Endodermal cell (in vitro differentiated cells): ENCODE measurements at places on chromosomes 4 and X. TPM values are rescaled to one million over a fixed set of nuclear protein-coding genes. Genes with fewer than 3 reads are reported as not detected.

Gene IL13RA1
- 25.8 and 27.8 TPM in 2 replicates for total RNA-seq

Gene HSPA4L
- 6.2 to 19.8 TPM (median 6.2 TPM) in 3 replicates for total RNA-seq

Gene SASH3
- not detected in 2 replicates for total RNA-seq

Gene VEGFC
- total RNA-seq: 0.60 to 0.97 TPM (median 0.96 TPM) in 3 replicates

Gene NXF3
- 0.23 TPM in 1 of 2 replicates, not detected in the other for total RNA-seq

Gene MAGEA10
- total RNA-seq: not detected in 3 replicates

Gene MAPK10
- 45.1 to 52.6 TPM (median 46.7 TPM) in 3 replicates for total RNA-seq

Gene ARMCX2
- total RNA-seq: 97.1 to 144 TPM (median 136 TPM) in 3 replicates

Gene EMCN
- not detected in 3 replicates for total RNA-seq

Gene SOX3
- 2.0 and 3.3 TPM in 2 replicates for total RNA-seq

Gene CABS1
- total RNA-seq: 4.5 and 6.3 TPM in 2 replicates

Gene ADRA2C
- total RNA-seq: 16.0 and 16.5 TPM in 2 replicates

Gene SPP1
- 0.31 to 1.4 TPM (median 0.76 TPM) in 3 replicates for total RNA-seq

Gene HAND2
- not detected in 2 replicates for total RNA-seq

Gene F11
- total RNA-seq: not detected in 2 replicates

Gene CLRN2
- not detected in 3 replicates for total RNA-seq

Gene CT83
- total RNA-seq: 0.63 and 0.73 TPM in 2 replicates

Gene SERTM2
- total RNA-seq: 0.40 and 0.61 TPM in 2 replicates

Gene NWD2
- total RNA-seq: not detected in 2 replicates

Gene USP17L19
- not detected in 2 replicates for total RNA-seq

Gene VSIG1
- 0.35 to 1.1 TPM (median 0.38 TPM) in 3 replicates for total RNA-seq

Gene RBM46
- total RNA-seq: 0.32 to 0.49 TPM (median 0.40 TPM) in 3 replicates

Gene SMIM31
- total RNA-seq: not detected in 3 replicates

Gene TEX13D
- not detected in 2 replicates for total RNA-seq

Gene GLRA2
- total RNA-seq: not detected in 2 replicates

Gene PAGE2
- total RNA-seq: 0.92 TPM in 1 of 3 replicates, not detected in the others

Gene TBL1X
- total RNA-seq: 22.2 and 24.1 TPM in 2 replicates

Gene TBC1D1
- total RNA-seq: 113 to 128 TPM (median 122 TPM) in 3 replicates

Gene TEX11
- 0.68 to 0.76 TPM (median 0.75 TPM) in 3 replicates for total RNA-seq

Gene CC2D2A
- 19.8 and 25.2 TPM in 2 replicates for total RNA-seq

Gene LIMCH1
- 5.8 to 12.0 TPM (median 7.9 TPM) in 3 replicates for total RNA-seq

Gene LNX1
- 2.4 and 4.4 TPM in 2 replicates for total RNA-seq

Gene AFM
- total RNA-seq: not detected in 2 replicates

Gene GSX2
- total RNA-seq: not detected in 2 replicates

Gene FGFBP2
- total RNA-seq: not detected in 3 replicates

Gene CD40LG
- total RNA-seq: not detected in 3 replicates

Gene GLRA3
- total RNA-seq: 0.21 TPM in 1 of 3 replicates, not detected in the others

Gene RPA4
- 0.22 to 0.97 TPM (median 0.54 TPM) in 3 replicates for total RNA-seq

Gene ADD1
- total RNA-seq: 243 to 260 TPM (median 257 TPM) in 3 replicates

Gene CXCL9
- total RNA-seq: not detected in 3 replicates

Gene ART3
- not detected in 3 replicates for total RNA-seq

Gene ANTXR2
- total RNA-seq: 10.0 and 13.6 TPM in 2 replicates

Gene SMPX
- 0.31 and 0.54 TPM in 2 replicates for total RNA-seq

Gene RIPPLY1
- not detected in 2 replicates for total RNA-seq

Gene MAGEA12
- total RNA-seq: not detected in 3 replicates

Gene FAM47B
- not detected in 2 replicates for total RNA-seq

Gene SSX1
- not detected in 3 replicates for total RNA-seq

Gene DTHD1
- total RNA-seq: not detected in 2 replicates

Gene PABPC1L2B
- 0.15 and 0.27 TPM in 2 replicates for total RNA-seq

Gene SUPT20HL1
- not detected in 3 replicates for total RNA-seq
